ENCODE measurements at places on chromosomes 1 and 21.

DNA sequence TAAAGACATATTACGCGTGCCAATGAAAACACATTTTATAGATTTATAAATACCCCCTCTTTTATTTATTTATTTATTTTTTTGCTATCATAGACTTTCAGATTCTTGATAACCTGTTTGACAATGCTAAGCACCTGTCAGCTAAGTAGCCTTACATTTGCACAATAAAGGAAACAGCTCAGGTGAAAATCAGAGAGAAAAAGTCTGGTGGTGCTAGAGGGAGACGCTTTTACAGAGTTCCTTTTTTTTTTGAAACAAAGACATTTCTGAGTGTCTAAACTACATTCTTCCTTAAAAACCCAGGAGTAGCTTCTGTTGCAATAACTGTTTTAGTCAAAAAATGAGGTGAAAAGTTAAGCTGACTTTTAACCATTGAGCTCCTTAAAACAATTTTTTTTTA is 1611.6 kb downstream of the NCAM2 start:
- DNase-seq = no peak

- DNase-seq = peak; percentile 49
Observed at GRCh38 chr1:169892927-169893644, 610 bp downstream of the SCYL3 start.

- DNase-seq = no peak
Observed at GRCh38 chr1:156908955-156909354, 11.5 kb upstream of the LRRC71 start.

DNA sequence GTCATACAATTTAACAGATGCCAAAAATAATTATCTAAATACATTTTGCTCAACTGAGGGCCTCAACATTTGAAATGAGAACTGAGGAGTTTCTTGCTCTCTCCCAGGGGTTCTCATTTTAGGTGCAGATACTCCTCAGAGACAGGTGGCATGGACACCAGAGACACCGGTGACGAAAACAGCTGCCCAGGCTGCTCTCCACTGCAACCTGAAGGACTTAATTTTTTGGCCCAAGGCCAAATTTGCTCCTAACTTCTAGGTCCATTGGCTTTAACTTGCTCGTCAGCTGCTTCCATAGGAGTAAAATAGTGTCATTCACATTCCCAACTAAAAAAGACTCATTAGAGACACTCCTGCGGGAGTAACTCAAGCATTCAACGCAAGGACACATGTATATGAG is 87.0 kb downstream of the NRIP1 start:
- DNase-seq = no peak

GRCh38 chr1:53459321-53460175 is at the start of gene DMRTB1:
TSS of gene DMRTB1 (plus strand) at chr1:53459399. CDS start at chr1:53459454, 55 bp downstream.
- DNase-seq = no peak

GRCh38 chr21:44653656-44654575 is 543 bp downstream of the KRTAP12-4 start:
- DNase-seq = no peak

- DNase-seq = no peak
Observed at GRCh38 chr1:18203645-18204044, 96.0 kb downstream of the IGSF21 start.

- DNase-seq = peak; percentile 94
Observed at GRCh38 chr1:234613128-234613875, 3.3 kb upstream of the IRF2BP2 start.

DNA sequence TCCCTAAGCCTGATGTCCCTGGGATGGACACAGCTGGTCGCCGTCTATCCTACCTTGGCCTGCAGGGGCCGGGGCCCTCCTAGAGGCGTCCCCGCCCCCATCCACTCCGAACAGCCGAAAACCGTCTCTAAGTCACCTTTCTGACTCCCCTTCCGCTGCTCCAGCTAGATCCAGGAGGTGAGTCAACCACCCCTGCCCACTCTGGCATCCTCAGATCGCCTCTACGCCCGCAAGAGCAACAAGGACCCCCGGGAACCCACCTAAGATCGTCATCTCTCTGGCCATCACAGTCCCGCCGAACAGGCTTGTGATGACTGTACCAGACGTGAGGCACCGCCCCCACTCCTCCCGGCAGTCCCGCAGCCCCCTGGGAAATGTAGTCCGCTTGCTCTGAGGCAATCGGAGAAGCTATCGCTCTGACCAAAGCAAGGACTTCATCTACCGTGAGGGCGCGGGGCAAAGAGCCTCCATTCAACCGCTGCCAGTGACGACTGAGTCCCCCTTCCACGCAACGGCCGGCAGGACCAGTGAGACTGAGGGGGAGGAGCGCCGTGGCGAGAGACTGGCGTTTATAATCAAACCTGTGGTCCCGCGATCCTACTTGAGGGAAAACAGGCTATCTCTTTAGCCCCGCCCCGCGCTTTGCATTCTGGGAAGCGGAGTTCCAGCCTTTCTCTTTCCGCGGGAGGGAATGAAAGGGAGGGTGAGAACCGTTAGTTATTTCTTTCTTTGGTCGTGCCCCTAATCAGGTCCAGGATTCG is at the start of gene HSPA13:
HSPA13 (minus strand) TSS at position 312 of the 761 bp plus-strand sequence; CDS start at position 285, 27 bp downstream.
- peak; percentile 100 for DNase-seq

DNA sequence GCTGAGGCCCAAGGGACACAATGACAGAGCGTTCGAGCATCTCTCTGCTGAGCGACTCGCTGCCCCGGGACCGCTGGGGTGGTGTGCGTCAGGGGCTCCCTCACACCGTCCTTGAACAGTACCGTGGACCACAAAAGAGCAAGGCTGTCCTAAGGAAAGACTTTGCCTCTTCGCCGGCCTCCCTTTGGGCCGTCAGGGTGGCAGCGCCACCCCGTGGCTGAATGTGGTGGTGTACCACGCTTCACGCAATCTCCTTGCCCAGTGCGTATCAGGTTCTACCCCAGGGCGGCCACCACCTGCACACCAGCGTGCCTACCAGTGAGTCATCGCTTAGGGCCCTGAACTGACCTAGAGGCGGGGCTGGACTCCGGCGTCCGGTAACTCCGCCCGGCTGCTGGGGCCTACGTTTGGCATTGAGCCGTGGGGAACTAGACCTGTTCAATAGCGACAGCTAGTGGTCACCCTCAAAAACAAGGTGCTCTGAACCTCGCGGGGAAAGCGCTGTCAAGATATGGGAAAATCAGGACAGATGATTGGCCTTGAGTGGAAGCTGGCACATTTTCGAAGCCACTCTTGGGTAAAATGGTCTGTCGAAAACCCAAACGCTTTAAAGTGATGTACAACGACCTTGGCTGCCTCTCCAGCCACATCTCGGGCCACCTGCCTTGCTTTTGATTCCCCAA is 8.1 kb upstream of the TRAF3IP3 start:
- DNase-seq = peak; percentile 96

Measured in cardiac fibroblast (primary cell).